ENCODE measurements at places on chromosomes 12 and 14. TPM values are rescaled to one million over a fixed set of nuclear protein-coding genes. Genes with fewer than 3 reads are reported as not detected.

CCDC197 gene
- total RNA-seq: not detected

KCNH3 gene
- total RNA-seq: not detected

- no peaks in the 10 kb centered on the region for H3K36me3 ChIP-seq
- H3K4me1 ChIP-seq: peaks cover 27% of the 10 kb centered on the region
- no peaks in the 10 kb centered on the region for H3K27me3 ChIP-seq
- H3K4me3 ChIP-seq: no peak overlapping the region
These were observed 133.6 kb downstream of the MED13L start for GRCh38 chr12:116143909-116144308.

ADAMTS20 gene
- not detected for total RNA-seq

DNA sequence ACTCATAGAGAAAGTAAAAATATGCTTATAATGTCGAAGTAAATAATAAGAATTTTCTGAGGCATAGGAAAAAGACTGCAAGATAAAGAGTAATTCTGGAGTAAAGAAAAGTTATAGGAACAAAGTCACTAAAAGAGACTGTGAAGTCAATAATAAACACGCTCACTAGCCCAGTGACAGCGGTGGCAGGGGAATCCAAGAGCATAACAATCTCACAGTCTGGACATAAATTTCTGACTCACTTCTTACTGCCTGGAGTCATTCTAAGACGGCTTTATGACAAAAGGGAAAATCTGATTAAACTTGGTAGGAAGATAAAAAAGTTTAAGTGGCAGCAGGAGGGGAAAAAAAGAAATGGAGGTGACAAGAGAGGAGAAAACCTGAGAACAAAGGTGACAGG lies 56.4 kb upstream of the GRIP1 start:
- H3K27me3 ChIP-seq: no peaks in the 10 kb centered on the region
- DNase-seq: no peak
- no peaks in the 10 kb centered on the region for H3K36me3 ChIP-seq

ADAM21 gene
- not detected for total RNA-seq

DNA sequence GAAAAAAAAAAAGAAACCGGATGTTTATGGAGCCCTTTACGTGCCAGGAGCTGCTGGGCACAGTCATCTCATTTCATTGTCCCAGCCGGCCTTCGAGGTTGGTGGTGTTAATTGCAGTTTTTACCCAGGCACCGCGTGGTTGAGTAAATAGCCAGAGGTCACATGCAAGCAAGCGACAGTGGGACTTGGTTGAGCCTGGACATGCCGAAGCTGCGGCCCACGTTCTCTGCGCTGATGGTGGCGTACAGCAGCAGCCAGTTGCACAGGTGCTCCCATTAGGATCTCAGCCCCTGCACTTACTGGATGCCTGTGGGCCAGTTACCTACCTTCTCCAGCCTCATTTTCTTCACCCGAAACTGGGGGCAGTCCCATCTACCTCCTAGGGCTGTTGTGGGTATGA lies 54.0 kb downstream of the TSPAN9 start:
- no peak overlapping the region for H3K4me3 ChIP-seq
- H3K27ac ChIP-seq: no peak overlapping the region
- DNase-seq: no peak
- H3K4me1 ChIP-seq: peaks cover 11% of the 10 kb centered on the region
- H3K27me3 ChIP-seq: no peaks in the 10 kb centered on the region

DNA sequence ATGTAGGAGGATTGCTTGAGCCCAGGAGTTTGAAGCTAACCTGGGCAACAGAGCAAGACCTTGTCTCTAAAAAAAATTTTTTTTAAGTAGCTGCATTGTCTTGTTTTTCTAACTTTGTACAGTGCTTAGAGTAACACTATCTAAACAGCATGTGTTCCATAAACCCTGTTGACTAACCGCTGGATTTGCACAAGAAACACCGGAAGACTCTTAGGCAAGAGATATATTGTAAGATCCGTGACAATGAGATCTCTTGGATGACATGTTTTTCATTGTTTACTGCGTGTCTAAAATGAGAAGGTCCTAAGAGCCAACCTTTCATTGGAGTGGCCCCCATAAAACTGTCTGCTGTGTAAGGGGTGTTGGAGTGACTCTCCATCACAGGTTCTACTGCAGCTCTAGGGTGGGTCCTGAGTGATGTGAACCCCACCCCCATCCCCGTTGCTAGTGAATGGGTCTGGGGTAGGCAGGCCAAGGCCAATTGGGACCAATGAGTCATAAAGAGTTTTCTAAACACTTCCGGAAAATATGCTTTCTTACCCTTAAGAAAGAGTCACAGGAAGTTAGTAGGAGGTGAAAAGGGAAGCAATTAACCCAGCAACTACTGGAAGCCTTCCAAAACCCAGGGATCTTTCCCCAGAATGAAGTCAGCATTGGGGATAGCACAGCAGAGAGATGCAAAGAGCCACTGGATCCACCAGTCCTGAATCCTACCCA lies 24.3 kb upstream of the PCNX1 start:
- H3K27ac ChIP-seq: no peak overlapping the region
- H3K4me3 ChIP-seq: no peak overlapping the region
- no peak for DNase-seq
- H3K4me1 ChIP-seq: no peaks in the 10 kb centered on the region
- no peaks in the 10 kb centered on the region for H3K27me3 ChIP-seq

DNA sequence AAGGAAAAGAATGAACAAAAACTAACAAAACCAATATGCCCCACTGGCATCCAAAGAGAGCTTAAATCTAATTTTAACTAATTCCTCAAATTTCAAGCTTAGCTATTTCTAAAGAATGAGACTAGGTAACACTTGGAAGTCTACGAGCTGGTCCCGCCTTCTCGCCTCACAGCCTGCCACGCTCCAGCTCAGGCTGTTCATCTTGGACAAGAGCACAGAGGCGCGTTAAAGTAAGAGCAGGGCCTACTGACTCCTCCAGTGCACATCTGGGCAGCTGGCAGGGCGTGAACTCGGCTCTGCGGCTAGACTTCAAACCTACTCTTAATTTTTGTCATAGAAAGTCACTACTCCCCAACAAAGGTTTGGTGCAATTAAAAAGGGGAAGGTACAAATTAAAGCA lies 64.6 kb downstream of the DICER1 start:
- H3K36me3 ChIP-seq: no peaks in the 10 kb centered on the region
- no peak overlapping the region for H3K27ac ChIP-seq
- H3K27me3 ChIP-seq: no peaks in the 10 kb centered on the region
- no peaks in the 10 kb centered on the region for H3K4me1 ChIP-seq
- no peak overlapping the region for H3K4me3 ChIP-seq

GRCh38 chr12:101951002-101951670 lies 73.8 kb downstream of the DRAM1 start:
- no peak overlapping the region for H3K4me3 ChIP-seq
- H3K4me1 ChIP-seq: no peaks in the 10 kb centered on the region
- no peaks in the 10 kb centered on the region for H3K27me3 ChIP-seq
- no peaks in the 10 kb centered on the region for H3K36me3 ChIP-seq
- no peak overlapping the region for H3K27ac ChIP-seq

DNA sequence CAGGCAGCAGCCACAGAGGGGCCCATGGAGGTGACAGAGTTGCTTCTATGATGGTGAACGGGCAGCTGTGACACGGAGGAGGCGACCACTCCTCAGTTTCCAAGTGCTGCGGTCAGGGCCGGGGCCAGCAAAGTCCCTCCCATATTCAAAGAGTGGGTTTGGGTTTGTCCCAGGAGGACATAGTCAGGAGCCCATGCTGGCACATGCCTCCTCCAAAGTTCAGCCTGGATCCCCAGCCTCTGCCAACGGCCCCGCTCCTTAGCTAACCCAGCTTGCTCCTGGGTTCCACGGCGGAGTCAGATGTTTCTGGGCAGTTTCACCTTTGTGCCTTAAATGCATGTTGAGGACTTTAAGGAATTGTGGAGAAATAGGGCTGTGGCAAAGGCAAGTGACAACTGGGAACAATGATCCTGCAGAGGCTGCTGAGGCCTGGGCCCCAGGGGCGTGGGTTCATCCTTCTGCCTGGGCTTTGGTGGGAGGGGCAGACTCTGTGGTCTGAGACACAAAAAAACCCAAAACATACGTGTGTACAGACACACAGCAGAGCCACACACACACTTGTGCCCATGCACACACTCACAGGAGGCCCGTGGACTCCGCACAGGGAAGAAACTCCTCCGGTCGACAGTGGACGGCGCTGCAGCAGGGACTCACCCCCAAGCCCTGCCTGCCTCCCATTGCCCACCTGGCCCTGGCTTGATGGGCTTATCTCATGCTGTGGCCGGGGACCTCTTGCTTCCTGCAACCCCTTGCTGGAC lies 399.4 kb downstream of the TMEM121 start:
- H3K4me1 ChIP-seq: no peaks in the 10 kb centered on the region
- no peaks in the 10 kb centered on the region for H3K27me3 ChIP-seq
- no peak overlapping the region for H3K27ac ChIP-seq
- no peak for DNase-seq
- H3K36me3 ChIP-seq: no peaks in the 10 kb centered on the region
- H3K4me3 ChIP-seq: no peak overlapping the region

DNA sequence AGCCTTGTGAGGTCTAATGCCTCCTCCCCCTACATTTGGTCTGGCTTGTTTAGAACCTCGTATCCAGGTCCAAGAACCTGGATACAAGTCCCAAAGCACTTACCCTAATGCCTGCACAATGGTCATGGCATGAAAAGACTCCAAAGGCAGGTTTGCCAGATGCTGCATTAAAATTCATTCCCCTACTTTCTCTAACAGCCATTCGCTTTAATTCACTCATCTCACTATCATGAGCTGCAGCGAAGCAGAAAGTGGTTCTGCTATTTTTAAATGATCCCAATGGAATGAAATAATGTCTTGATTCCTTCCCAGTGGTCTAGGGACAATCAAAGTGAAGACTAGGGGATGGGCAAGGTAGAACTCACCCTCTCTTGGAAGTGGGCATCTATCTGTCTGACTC lies 72.5 kb upstream of the MAX start:
- no peak overlapping the region for H3K4me3 ChIP-seq
- peaks cover 3% of the 10 kb centered on the region for H3K4me1 ChIP-seq
- no peaks in the 10 kb centered on the region for H3K36me3 ChIP-seq
- no peak for DNase-seq
- H3K27me3 ChIP-seq: no peaks in the 10 kb centered on the region

- no peak overlapping the region for H3K4me3 ChIP-seq
- no peak overlapping the region for H3K27ac ChIP-seq
- no peaks in the 10 kb centered on the region for H3K27me3 ChIP-seq
- no peaks in the 10 kb centered on the region for H3K36me3 ChIP-seq
These were observed 26.7 kb downstream of the CSRP2 start for GRCh38 chr12:76852106-76852505.

CKB gene
- 199 TPM for total RNA-seq

CLEC14A gene
- total RNA-seq: 161 TPM

GRCh38 chr12:90970471-90970870 lies 15.5 kb upstream of the CCER1 start:
- no peaks in the 10 kb centered on the region for H3K27me3 ChIP-seq
- no peak for DNase-seq
- no peaks in the 10 kb centered on the region for H3K4me1 ChIP-seq
- H3K4me3 ChIP-seq: no peak overlapping the region
- H3K36me3 ChIP-seq: no peaks in the 10 kb centered on the region

DNA sequence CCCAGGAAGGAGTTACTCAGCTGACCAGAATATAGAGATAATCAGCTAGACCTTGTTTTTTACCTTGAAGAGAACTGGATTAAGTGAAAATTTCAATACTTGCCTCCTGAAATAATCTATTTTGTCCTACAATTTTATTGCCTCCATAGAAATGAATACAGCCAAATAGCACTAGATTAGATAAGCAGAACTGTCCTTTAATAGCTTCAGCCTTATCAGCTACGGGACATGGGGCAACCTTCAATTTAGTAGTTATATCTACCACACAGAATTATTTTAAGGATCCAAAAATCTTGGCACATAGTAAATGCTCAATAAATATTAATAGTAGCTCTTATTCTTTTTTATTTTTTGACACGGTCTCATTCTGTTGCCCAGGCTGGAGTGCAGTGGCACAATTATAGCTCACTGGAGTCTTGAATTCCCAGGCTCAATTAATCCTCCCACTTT lies 67.2 kb upstream of the PLEKHG3 start:
- H3K4me1 ChIP-seq: no peaks in the 10 kb centered on the region
- no peaks in the 10 kb centered on the region for H3K36me3 ChIP-seq
- H3K27me3 ChIP-seq: no peaks in the 10 kb centered on the region
- H3K4me3 ChIP-seq: no peak overlapping the region
- no peak overlapping the region for H3K27ac ChIP-seq

GRCh38 chr12:115190010-115190770 lies 506.2 kb upstream of the TBX3 start:
- no peaks in the 10 kb centered on the region for H3K36me3 ChIP-seq
- no peak for DNase-seq
- H3K27ac ChIP-seq: no peak overlapping the region
- H3K4me3 ChIP-seq: no peak overlapping the region
- no peaks in the 10 kb centered on the region for H3K27me3 ChIP-seq

SLC17A8 gene
- total RNA-seq: not detected

USP44 gene
- 2.6 TPM for total RNA-seq

DNA sequence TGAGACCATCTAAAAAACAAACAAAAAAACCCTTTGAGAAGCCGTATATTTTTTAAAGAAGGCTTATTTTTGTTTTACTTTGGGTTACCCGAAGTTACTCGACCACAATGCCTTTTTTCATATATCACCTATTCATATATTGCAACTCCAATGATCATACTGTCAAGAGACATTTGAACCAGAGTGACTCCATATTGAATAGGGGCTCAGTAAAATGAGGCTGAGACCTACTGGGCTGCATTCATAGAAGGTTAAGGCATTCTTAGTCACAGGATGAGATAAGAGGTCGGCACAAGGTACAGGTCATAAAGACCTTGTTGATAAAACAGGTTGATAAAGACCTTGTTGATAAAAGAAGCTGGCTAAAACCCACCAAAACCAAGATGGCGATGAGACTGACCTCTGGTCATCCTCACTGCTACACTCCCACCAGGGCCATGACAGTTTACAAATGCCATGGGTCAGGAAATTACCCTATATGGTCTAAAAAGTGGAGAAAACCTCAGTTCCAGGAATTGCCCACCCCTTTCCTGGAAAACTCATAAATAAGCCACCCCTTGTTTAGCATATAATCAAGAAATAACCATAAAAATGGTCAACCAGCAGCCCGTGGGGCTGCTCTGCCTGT lies 50.0 kb upstream of the PKP2 start:
- DNase-seq: no peak
- no peaks in the 10 kb centered on the region for H3K36me3 ChIP-seq
- H3K27me3 ChIP-seq: no peaks in the 10 kb centered on the region
- no peak overlapping the region for H3K27ac ChIP-seq
- no peaks in the 10 kb centered on the region for H3K4me1 ChIP-seq
